SK-N-SH (cell line): ENCODE measurements at places on chromosomes 16 and 17. TPM values are rescaled to one million over a fixed set of nuclear protein-coding genes. Genes with fewer than 3 reads are reported as not detected.

- no peak for DNase-seq
These were observed 28.6 kb upstream of the NUDT16L1 start for GRCh38 chr16:4664538-4665418.

DNA sequence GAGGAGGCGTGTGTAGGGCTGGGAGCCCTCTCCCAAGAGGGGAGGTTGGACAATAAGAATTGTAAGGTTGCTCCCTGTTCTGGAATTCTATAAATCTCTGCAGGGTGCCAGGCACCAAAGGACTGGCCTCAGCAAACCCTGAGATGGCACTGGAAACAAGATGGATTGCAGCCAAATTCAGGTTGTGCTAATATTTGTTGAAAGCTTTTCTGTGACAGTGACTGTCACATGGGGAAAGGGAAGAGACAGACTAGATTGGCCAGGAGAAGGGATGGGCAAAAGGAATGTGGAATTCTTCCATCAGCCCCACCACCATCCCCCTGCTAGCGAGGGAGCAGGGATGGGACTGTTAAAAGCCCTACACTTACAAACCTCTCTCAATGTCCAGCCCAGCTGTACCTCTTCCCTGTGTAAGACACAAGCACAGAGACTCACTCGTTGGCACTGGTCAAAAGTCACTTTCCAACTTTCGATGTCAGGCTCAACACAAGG is 62.4 kb downstream of the SOX9 start:
- DNase-seq = no peak

DNA sequence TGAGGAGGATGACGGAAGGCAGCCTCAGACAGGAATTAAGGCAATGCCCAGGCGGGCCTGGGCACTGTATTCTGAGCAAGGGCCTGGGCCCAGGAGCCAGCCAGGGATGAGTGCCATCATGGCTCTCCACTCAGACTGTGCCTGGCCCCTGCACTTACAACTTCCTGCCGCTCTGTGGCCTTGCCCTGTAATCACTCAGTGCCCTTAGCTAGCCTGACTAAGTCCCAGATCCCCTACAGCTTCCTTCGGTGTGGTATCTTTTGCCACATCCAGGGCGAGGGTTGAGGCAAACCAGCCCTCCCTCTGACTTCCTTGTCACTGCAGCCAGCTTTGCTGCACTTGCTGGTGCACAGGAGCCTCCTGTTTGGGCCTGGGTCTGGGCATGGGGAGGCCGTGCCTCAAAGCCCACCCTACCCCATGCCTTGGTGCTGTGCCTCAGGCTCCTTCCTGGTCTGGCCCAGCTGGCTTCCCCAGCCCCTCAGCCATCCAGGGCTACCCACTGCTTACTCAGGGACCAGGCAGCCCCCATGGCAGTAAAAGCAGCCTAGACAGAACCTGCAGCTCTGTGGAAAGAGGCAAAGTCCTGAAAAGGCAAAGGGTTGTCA is 9.3 kb downstream of the SLC46A1 start:
- no peak for DNase-seq

ITGA3 gene
- polyA plus RNA-seq = 543 and 766 TPM in 2 replicates
